ENCODE measurements at places on chromosomes 4 and X.

- no peak for DNase-seq
Observed at GRCh38 chrX:437661-438390, 51.1 kb upstream of the PPP2R3B start.

GRCh38 chrX:9050331-9050730 lies 16.4 kb upstream of the FAM9B start:
- DNase-seq: no peak

- DNase-seq: no peak
Observed at GRCh38 chr4:81214144-81214880, 710 bp downstream of the PRKG2 start.

DNA sequence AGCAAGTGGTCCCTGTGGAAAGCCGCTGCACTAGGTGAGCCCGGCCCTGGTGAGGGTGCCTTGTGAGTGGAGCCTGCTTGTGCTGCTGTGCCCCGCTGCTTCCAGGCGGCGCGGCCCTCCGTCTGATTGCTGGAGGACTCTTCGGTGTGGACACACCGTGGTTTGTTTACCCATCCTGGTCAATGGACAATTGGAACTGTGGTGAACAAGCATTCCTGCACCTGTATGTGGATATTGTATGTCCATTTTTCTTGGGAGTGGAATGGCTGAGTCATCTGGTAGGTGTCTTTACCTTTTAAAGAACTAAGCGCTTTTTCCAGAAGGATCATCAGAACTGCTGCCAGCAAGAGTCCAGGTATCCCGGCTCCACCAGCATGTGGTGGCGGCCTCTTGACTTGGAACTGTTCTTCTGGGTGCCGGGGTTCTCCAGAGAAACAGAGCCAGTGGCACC lies 15.6 kb downstream of the MAEA start:
- no peak for DNase-seq

DNA sequence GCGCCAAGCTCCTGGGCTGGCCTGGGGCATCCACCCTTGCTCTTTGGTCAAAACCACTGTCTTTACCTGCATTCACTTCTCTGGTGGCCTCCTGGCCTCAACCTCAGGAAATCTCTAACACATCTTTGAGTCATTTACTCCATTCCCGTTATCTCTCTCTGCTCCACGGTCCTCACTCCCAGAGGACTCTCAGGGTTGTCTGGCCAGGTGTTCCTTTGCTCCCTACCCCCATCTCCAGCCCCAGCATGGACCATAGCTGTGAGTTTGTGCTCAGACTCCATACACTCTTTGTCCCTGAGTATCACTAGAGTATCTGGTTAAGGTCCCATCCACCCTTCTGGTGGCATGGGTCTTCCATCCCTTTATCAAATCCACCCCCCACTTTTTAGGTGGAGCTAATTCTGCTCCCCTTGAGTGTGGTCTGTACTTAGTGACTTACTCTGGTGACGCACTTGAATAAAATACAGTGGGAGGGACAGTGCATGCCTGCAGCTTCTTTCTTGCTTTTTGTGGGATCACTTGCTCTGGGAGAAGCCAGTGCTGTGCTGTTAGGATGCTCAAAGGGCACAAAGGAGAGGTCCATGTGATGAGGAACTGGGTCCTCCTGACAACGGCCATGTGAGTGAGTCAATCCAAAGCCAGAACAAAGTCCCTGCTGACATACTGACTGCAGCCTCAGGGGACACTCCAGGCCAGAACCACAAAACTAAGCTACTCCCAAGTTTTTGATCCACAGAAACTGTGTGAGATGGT lies 44.3 kb downstream of the IGFBP7 start:
- no peak for DNase-seq

GRCh38 chr4:52091801-52092200 lies 40.7 kb downstream of the SPATA18 start:
- no peak for DNase-seq

DNA sequence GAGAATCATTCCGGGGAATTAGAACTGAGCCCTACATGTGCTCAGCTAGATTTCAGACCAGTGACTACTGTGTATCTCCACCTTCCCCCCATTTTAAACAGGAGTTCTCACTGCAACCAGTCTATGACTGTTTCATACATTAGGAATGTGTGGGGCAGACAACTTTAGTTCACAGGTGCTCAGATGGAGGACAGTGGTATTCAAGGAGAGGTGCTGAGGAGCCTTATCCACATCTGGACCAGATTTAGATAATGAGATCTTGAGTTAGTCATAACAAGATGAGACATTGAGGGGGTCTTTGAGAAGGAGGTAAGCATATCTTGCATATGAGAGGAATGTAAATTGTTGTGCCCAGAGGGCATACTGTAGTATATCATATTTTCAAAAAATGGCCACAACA lies 32.8 kb upstream of the RELL1 start:
- DNase-seq: no peak

GRCh38 chr4:7120341-7120740 lies 52.5 kb upstream of the GRPEL1 start:
- no peak for DNase-seq

- DNase-seq: no peak
Observed at GRCh38 chrX:96705905-96706304, 21.3 kb downstream of the DIAPH2 start.

- no peak for DNase-seq
Observed at GRCh38 chr4:17206829-17207801, 304.8 kb downstream of the QDPR start.

GRCh38 chrX:14398725-14399124 lies 130.6 kb upstream of the GLRA2 start:
- no peak for DNase-seq

DNA sequence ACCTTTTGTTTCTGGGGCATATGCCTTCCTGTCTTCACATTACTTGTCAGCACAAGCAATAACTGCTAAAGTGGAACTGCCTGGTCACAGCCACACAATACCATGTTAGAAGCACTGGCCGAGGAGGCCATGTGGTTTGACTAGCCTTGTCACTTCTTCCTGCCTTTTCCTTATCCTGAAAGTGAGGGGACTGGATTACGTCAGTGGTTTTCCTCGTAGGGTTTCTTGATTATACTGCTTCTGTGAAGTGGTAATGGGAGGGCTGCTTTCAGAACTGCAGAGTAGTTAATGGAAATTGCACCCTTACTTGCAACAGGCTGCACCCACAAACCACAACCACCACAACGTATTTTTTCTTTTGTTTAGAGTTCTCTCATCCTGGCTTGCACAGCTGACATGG lies 26.6 kb downstream of the ZRSR2 start:
- peak; percentile 22 for DNase-seq
